Aorta (tissue), 5 donors: ENCODE measurements at places on chromosomes 11 and 22.
A peak's percentile ranks its signal among the peaks of the same experiment; 100 is the strongest.

GRCh38 chr11:81960443-81960842 lies 773.2 kb downstream of the FAM181B start:
- no peak for DNase-seq

GRCh38 chr22:23750367-23750713 lies 572 bp downstream of the ZNF70 start:
- no peak for DNase-seq

DNA sequence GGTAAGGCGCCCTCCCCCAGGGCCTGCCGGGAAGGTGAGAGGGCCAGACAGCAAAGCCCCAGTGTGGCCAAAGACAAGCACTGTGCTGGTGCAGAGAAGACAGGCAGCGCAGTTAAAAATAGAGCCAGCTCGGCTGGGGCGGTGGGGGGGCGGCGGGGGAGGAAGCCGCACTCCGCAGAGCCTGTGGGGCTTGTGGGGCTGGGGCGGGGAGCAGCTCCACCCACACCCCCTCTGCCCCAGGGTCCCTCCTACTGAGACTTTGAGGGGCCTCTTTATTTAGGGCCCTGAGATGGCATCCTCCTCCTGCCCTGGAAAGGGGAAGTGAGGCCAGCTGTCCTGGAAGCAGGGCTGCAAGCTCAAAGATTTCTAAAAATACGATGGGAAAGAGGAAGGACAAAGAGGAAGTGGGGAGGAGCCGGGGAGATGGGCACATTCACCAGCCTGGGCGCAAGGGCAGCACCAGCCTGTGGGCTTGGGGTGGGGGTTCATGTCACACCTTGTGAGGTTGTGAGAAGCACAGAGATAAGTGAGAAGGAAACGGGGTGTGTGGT lies 2.6 kb downstream of the CYTH4 start:
- DNase-seq, result no peak

GRCh38 chr11:118980191-118980881 lies 8.8 kb downstream of the FOXR1 start:
- DNase-seq, result no peak

GRCh38 chr11:95565724-95566141 lies 223.8 kb downstream of the FAM76B start:
- DNase-seq, result no peak

GRCh38 chr11:82233201-82233600 lies 500.5 kb downstream of the FAM181B start:
- no peak for DNase-seq

DNA sequence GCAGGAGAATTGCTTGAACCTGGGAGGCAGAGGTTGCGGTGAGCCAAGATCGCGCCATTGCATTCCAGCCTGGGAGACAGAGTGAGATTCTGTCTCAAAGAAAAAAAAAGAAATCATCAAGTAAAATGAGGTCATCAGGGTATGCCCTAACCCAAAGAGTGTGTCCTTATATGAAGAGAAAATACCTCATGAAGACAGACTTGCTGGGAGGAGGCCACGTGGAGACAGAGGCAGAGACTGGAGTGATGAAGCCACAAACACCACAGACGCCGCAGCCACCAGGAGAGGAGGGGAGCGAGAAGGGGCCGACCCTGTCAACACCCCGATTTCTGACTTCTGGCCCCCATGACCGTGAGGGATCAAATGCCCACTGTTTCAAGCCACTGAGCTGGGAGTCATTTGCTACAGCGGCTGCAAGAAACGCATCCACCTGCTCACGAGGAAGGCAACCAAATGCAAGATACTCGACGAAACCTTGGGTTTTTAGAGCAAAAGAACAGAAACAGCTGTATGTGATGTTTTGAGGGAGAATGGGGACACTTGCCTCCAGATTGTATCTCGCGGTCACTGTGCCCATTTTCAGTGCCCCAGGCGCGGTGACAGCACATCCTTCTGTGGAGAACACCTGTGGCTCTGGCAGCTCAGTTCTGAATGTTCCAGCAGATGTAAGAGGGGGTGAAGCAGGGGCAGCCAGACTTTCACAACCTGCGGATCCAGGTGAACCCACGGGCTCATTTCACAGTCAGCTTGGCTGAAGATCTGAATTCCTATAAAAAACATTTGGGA lies 1317.2 kb downstream of the TBC1D22A start:
- no peak for DNase-seq

- DNase-seq, result no peak
Observed at GRCh38 chr11:31050061-31050765, 319.3 kb downstream of the DCDC1 start.

DNA sequence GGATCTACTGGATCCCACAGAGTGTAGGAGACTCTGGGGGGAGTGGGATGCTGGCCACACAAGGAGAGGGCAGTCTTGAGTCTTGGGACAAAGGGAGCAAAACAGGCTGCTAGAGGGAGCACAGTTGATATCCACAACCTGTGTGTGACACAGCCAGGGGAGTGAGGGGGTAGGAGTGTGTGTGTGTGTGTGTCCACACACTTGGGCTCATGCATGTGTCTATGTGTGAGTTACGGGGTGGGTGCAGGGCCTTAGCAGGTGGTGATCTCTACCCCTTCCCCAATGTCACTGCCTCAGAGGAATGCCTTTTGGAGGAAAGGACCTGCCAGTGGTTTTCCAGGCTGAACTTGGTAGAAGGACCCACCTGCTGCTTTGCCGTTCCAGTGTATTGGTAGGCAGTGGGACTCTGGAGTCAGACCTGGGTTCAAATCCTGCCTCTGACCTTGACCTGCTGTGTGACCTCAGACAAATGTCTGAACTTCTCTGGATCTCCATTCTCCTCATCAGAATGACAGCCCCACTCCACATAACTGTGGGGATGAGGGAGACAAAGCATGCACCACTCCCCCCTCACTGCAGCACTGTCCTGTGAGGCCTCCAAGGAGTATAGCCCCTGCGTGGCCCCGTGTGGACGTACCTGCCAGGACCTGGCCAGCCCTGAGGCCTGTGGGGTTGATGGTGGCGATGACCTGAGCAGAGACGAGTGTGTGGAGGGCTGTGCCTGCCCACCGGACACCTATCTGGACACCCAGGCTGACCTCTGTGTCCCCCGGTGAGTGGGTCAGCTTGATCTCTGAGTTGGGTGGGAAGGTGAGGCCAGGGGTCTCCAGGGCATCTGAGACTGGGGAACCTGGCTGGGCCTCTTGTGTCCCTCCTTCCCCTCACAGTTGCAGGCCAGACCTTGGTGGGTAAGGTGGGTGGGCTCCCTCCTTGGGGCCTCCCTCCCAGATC lies 27.4 kb downstream of the OTOG start:
- DNase-seq, result no peak

DNA sequence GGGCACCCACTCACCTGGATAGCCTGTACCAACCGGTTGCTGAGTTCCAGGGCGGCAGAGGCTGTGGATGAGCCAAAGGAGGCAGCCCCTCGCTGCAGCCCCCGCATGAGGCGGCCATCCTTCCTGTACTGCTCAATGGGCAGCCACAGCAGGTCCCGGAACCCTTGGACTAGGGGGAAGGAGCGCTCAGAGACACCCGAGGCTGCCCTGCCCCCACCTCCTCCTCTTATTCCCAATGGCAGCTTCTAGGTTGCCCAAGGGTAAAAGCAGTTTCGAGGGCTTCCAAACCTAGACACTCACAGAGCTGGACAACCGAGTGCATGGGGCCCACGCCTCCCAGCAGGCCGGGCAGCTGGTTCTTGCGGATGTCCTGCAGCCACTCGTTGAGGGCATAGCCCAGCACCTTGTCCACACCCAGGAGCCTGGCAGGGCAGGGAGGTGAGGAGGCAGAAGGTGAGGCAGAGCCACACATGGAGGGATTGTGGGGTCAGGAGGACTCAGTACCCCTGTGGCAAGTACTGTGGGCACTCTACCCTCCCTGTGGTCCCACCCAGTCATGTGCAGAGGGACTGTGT lies 18.1 kb upstream of the EHD1 start:
- no peak for DNase-seq

- no peak for DNase-seq
Observed at GRCh38 chr22:43561415-43562178, 149.8 kb downstream of the MPPED1 start.

GRCh38 chr22:35430897-35431322 lies 31.0 kb downstream of the MCM5 start:
- DNase-seq, result peak; percentile 94

GRCh38 chr22:41952713-41953112 lies 763 bp downstream of the SMIM45 start:
- no peak for DNase-seq

GRCh38 chr22:18023509-18024275 lies 669 bp downstream of the MICAL3 start:
- peak; percentile 92 for DNase-seq

GRCh38 chr11:97460091-97460490 lies 1070.3 kb downstream of the JRKL start:
- DNase-seq, result no peak

- peak; percentile 42 for DNase-seq
Observed at GRCh38 chr11:124518989-124519451, 24.4 kb downstream of the OR8B12 start.

DNA sequence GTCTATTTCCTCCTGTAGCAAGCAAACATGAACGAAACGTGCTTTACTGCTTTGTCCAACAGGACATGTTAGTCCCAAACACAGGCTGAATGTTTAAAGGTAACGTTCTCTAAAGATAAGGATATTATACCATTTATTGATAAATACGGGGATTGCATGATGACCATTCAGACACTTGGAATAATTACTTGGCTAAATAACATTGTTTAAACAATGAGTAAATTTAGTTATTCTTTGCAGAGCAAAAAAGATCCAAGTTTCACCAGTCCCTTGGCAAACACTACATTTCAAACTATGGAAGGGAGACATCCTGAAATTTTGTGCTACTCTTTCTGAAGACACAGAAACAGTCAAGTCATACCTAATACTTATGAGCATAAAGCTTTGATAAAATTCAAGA lies 88.0 kb downstream of the ZNF280B start:
- DNase-seq, result no peak

DNA sequence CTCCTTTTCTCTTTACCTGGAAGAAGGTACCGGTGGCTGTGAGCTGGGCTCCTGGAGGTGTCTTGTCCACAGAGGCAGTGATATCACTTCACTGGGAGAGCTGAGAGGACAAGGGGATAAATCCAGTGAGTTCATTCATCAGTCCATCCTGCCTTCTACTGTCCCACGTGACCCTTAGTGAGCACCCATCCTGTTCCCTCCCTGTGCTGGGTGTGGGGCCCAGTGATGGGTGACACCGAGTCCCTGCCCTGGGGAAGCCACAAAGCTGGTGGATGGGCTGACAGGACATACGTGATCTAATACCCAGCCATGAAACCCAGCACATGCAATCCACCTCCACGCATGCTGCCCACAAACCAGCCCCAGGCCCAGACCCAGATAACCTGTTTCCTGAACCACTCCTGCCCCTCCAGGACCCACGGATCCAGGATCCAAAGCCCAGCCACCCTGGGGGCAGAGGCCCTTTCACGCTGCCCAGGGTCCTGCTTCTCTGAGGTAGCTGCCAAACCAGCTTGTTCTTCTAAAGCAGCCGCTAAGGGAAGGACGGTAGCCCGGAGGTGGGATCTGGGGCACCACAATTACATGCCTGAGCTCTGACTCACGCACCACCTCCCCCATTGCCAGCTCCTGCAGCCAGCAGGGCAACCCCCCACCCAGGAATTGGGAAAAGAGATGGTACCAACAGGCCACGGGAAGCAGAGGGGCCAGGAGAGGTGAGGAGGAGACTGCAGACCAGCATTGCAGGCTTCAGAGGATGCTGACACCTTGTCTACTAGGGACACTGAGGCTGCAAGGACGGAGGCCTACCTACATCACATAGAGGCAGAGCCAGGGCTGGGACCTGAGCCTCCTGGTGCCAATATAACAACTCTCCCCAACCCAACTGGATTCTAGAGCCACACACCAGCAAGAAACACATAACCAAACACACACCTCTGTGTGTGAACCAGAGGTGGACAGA lies 35.2 kb downstream of the GDPD5 start:
- DNase-seq, result no peak

GRCh38 chr11:134230339-134230738 lies 5.9 kb downstream of the VPS26B start:
- no peak for DNase-seq

DNA sequence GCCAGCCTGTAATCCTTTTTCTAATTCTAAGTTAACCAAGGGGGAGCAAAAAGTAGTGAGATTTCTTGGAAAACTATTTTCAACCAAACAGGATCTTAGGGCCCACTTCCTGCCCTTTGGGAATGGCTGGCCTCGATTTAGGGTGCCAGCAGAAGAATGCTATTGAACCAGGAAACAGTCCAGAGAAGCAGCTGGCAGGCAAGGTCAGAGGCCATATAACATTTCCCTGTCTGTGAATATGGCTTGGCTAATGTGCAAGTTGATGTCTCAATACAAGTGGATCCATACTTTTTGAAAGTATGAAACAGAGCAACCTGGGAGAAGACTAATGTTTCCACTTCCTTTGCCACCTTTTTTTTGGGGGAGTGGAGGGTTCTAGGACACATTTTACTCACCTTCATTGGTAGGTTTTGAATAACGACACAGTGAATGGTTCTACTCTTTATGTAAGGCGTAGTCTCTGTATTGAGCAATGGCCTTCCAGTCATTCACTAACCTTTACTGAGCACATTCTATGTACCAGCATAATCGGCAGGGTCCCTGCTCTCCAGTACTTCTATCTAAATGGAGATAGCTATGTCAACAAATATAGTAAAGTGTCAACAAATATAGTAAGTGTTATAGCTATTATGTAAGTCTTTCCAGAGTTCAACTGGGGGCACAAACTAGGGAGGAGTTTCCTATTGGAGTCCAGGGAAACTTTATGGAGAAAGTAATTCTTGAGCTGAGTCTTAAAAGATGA lies 34.2 kb upstream of the RRM1 start:
- no peak for DNase-seq

- no peak for DNase-seq
Observed at GRCh38 chr11:655036-655726, 18.1 kb downstream of the DRD4 start.

DNA sequence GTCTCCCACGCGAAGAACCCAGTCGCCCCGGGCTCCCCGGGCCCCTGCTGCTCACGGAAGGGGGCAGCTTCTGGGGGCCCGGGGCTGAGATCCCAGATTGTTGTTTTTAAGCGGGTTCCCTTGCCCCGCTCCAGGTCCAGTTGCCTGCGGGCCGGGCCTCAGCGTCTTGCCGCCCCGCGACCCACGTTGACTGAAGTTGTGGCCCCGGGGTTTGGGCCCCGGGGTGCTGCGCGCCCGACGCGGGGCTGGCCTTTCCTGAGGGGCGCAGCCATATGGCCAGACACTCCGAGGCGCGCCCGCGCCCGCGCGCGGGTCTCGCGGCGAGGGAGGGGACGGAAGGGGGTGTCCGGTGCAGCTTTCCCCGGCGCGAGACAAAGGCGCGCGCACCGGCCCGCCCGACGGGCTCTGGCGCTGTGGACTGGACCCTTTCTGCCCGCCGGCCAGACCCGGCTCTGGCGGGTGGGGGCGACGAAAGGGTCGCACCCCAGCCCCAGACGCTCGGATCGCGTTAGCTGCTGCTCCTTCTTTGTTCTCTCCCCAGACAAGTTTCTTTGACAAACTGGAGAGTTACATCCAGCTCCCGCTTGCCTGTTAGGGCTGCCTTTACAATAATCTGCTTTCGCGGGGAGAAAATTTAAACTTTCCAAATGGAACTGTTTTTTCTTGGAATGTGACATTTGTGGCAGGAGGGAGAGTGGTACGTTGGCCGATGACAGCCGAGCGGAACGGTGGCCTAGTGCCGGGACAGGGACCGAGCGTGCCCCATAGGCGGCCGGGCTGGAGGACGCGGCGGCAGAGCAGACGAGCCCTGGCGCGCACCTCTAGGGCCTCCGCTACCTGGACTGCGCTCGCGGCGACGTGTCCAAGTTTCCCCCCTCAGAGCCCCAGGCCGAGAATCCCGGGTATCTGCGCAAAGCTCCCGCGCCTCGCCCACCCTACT lies 716 bp downstream of the AMOTL1 start:
- peak; percentile 61 for DNase-seq

GRCh38 chr11:129323896-129324502 lies 51.6 kb upstream of the BARX2 start:
- peak; percentile 61 for DNase-seq

GRCh38 chr11:2392241-2392959 lies 8.2 kb upstream of the TSSC4 start:
- no peak for DNase-seq
